A549 treated with GW870086 at 1 μM for 4 hours (cell line): ENCODE measurements at places on chromosomes 4 and X. TPM values are rescaled to one million over a fixed set of nuclear protein-coding genes. Genes with fewer than 3 reads are reported as not detected.

Gene CSAG1
- total RNA-seq = 0.17 to 0.45 TPM (median 0.26 TPM) in 4 of 5 replicates, not detected in the other

Gene RAB40A
- total RNA-seq = 0.10 TPM in 1 of 5 replicates, not detected in the others

Gene PF4V1
- not detected in 5 replicates for total RNA-seq

Gene FREM3
- total RNA-seq = not detected in 5 replicates

Gene REPS2
- 0.57 to 1.0 TPM (median 0.73 TPM) in 5 replicates for total RNA-seq

Gene GLRA3
- total RNA-seq = not detected in 5 replicates

Gene KLB
- total RNA-seq = 0.08 to 0.15 TPM (median 0.11 TPM) in 5 replicates

Gene ARMCX4
- 0.35 to 0.57 TPM (median 0.50 TPM) in 5 replicates for total RNA-seq

Gene CFAP99
- total RNA-seq = 0.06 to 0.38 TPM (median 0.16 TPM) in 5 replicates

Gene GABRG1
- total RNA-seq = not detected in 5 replicates

Gene STOX2
- 2.4 to 4.1 TPM (median 3.0 TPM) in 5 replicates for total RNA-seq

Gene DYNLT3
- total RNA-seq = 13.1 to 18.5 TPM (median 17.2 TPM) in 5 replicates

Gene VSIG4
- total RNA-seq = not detected in 5 replicates

Gene C4orf54
- not detected in 5 replicates for total RNA-seq
